NCI-H1930 (cell line): ENCODE measurements at places on chromosomes 16 and 17.

DNA sequence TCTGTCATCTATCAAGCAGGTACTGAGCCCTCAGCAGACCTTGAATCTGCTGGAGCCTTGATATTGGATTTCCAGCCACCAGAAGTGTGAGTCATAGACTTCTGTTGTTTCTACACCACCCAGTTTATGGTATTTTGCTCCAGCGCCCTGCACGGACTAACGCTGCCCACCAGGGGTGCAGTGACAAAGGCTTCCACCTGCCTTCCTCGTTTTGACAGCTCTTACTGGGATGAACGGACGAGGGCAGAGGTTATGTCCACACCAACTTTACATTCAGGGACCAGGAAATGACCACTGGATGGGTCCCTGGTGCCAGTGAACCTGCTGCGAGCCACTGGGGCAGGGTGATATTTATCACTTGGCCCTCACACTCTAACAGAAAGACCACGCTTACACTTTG lies 66.6 kb upstream of the CBX4 start:
- DNase-seq: no peak

DNA sequence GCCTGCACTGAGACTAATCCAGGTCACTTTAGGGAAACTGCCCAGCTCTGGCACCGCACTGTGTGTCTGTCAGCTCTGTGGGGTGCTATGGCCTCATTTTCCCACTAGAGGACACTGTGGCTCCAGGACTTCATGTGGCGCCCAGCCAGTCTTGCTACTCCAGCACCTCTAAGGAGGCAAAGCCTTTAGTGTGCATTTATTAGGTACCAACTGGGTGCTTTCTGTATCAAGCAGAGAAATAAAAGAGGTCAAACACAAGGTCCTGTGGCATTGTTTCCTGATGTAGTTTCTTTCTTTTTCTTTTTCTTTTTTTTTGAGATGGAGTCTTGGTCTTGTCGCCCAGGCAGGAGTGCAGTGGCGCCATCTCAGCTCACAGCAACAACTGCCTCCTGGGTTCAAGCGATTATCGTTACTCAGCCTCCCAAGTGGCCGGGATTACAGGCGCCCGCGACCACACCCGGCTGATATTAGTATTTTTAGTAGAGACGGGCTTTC lies 12.5 kb upstream of the RHBDL3 start:
- DNase-seq: peak; percentile 48

GRCh38 chr17:76051561-76051960 lies 20.8 kb downstream of the SRP68 start:
- DNase-seq: no peak

DNA sequence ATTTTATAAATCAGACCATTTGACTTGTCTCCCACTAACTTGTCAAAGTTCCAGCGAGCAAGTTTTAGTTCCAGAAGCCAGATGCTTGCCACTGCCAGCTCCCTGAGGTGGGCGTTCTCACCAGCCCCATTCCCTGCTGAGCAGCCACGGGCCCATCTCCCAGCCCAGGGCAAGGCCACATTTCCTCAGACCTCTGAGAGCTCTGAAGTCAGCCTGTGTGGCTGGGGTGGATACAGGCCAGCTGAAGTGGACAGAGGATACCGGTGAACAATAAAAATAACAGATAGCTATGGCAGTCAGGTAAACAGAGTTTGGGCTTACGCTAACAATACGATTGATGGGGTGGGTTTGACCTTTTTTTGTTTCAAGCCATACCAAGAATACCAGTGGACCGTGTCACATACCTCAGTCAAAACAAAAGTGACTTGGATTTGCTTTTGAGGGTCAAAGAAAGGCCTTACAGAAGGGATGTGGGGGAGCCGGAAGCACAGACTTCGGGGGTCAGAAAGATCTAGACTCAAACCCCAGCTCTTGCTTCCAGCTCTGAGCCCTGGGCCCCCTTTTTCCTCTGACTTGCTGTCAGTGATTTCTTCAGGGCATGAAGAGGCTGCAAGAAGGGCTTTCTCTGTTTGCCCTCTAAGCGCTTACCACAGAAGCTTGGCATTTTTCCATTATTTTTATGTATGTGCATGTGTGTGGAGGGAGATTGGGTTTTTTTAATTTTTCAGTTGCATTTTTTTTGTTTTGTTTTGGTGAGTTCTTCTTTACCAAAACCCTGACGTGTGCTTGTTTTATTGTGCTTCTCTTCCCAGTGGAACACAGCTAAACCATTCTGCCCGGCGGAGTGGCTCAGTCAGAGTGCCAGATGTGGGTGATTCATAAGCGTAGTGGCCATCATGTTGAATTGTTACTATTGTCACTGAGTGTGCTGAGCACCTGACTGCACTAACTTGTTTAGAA lies 109.9 kb downstream of the GNAO1 start:
- DNase-seq: no peak

DNA sequence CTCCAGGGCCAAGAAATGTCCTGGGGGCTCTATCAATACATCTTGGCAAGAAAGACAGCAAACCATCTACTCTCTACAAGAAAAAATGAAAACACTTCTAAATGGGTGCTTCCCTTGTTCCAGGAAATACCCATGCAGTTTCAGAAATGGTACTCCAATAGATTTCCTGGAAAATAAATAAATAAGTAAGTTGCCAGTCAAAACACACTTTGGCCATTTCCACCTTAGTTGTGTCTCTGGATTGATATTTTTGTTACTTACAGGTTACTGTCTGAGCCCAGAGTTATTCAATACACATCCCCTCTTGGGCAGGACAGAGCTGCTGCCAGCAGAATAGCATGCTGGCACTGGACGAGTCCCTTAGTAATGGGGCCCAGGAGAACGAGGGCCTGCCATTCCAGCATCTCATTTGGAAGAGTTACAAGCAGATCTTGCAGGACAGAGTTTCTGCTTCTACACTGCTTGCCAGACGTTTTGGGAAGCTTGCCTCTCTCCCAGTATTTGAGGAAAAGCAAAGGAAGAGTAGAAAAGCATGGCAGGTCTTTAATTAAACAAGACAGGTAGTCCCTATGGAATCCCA lies 100.5 kb downstream of the SMG6 start:
- no peak for DNase-seq

DNA sequence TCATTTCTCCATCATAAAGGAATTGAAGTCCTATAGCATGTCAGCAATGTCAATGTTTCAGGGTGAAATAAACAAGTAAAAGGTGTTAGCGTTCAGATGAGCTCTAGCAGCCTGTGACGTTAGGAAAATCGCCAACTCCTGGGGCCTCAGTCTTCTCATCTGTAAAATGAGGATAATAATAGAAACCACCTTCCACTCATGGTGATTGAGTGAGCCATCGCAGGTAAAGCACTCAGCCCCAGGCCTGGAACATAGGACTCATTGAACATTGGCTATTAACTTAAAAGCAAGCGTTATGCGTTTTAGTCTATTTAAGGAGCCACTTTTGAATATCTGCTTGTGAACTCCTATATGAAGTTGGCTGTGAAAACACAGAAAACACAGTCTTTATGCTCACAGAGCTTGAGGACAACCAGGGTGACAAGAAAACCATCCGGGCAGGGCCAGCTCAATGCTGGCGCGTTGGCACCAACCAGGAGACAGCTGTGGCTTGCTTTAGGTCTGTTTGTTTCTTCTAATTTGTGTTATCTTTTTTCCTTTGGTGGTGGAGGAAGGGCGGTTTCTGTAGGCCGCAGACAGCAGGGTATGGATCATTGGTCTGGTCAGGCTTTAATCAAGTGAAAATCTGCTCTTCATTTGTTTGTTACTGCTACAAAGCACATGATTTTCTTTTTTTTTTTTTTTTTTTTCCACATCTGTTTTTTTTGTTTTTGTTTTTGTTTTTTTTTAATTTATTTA lies 35.7 kb upstream of the MED9 start:
- no peak for DNase-seq

GRCh38 chr17:40333781-40334448 lies 24.9 kb downstream of the RARA start:
- no peak for DNase-seq

- DNase-seq: peak; percentile 49
Observed at GRCh38 chr16:726438-727290, at the start of the genes CCDC78 and HAGHL. Gene CCDC78, minus strand, starts transcription at chr16:726443. Its CDS starts 76 bp downstream, at chr16:726367. Gene HAGHL, plus strand, starts transcription at chr16:727106. Its CDS starts 404 bp downstream, at chr16:727510.

GRCh38 chr16:56262551-56263245 lies 71.4 kb downstream of the GNAO1 start:
- DNase-seq: no peak

GRCh38 chr17:4082136-4082924 lies 60.5 kb downstream of the ZZEF1 start:
- no peak for DNase-seq

GRCh38 chr17:2924211-2924610 lies 128.0 kb downstream of the RAP1GAP2 start:
- DNase-seq: no peak

- peak; percentile 62 for DNase-seq
Observed at GRCh38 chr17:78970834-78971755, 8.6 kb downstream of the LGALS3BP start.

DNA sequence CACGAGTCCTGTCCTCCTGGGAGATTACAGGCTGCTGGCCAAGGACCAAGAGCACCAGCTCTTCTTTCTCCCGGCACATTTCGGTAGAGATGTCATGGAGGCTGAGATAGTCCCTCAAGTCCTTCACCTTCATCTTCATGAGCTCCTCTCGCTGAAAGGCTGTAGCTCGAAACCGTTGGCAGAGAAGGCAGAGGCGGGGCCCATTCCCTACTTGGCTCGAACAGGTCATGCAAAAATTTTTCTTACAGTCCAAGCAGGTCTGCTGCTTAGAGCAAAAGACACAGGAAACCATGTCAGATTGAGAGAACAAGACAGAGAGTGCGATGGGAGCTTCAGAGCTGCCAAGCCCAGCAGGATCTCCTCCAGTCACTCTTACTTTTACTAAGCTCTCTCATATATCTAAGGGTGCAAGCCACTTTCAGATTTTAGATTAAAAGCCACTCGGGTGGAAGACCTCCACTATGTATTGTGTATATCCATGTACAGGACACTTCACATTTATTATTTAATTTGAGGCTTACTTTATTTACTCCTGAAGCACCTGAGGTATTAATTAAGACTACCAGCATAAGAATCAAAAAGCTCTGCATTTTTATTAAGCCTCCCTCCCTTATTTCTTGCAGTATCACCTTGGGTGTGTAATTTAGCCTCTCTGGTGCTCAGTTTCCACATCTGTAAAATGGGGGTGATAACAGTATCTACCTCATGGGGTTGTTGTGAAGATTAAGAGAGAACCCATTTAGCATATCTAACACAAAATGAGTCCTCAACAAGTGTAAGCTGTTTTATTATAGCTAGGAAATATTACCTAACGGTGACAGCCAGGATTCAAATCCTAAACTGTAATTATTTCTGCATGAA lies 41.4 kb downstream of the LIG3 start:
- DNase-seq: no peak

DNA sequence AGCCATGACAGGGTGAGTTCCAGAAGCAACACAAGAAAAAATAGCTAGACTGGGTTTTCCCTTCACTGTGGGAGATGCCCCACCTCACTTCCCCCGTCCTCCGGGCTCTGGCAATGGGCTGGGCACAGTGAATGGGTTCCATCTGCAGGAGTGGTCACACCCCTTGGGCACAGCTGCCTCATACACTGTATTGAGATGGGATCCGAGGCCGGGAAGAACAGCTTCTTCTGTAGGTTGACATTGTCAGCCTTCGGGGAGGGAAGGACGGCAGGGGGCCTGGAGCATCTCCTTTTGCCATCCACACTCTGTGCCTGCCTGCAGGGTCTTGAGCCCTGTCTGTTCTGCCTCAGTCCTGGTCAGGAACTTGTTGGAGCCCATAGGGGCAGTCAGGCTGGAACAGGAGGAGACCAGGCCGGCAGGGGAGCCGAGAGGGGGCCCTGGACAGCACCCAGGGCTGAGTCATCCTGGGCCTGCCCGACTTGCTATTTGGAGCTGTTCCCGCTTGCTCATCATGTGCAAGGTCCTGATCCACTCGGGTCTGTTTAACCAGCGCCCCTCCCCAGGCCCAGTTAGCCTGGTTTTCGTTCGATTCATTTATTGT lies 286.7 kb downstream of the SEC14L1 start:
- DNase-seq: no peak

DNA sequence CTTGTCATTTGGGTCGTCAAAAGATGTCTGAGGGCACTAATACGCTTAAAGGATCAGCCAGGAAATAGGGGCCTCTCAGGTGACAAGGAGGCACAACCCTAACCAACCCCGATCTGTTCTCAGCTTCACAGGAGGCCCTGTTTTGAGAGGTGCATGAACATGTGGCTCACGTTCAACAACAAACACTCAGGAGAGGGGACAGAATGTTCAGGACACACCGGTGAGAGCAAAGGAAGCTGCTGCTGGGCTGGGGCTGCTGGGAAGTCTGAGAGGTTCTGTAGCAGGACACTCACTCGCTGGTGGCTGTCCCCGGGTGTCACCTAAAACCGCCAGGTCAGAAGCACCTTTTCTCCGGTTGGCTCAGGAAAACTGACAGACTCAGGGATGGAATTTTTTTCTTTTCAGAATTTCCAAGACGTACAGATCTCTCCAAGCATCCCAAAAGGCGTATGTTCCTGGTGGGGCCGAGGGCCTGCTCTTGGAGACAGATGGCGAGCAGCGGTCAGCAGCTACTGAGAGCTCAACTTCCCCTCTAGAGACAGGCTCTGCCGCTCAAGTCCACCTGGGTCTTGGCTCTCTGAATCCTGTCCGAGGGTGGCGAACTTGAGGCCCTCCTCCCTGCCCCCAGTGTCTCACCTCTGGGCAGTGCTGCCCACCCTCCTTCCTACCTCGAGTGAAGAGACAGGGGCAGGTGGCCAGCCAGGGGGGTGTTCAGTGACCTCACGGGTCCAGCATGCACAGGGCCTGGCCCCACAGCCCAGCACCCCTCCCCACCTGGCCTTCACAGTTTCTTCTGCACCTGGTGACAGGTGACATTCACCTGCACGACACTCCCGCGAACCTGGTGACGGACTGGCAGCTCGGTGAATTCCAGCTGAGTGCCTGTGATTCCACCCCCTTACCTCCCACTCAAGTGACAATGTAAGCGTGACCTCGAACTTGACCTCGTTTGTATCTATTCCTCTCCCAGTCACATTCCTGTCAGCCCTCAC lies 22.9 kb downstream of the CLUH start:
- DNase-seq: no peak

DNA sequence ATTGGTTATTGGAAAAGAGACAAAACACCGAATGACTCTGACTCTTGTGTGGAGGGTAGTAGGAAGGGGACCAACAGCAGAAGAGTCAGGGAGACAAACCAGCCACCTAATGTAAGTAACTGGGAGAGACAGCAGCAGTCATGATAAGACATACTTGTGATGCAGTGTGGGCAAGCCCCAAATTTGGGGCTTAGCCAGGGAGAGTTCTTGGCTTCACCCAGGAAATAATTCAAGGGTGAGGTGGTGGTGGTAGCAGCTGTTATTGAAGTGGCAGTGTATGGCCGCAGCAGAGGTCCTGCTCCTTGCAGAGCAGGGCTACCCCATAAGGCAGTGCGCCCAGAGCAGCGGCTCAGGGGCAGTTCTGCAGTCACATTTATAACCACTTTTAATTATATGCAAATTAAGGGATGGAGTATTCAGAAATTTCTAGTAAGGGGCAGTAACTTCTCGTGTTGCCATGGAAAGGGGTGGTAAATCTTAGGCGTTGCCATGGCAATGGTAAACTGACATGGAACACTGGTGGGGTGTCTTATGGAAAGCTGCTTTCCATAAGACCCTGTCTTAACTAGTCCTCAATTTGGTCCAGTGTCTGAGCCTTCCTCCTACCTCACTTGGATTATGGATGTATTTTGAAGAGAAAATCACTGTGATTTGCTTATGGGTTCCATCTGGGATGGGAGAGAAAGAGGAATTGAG lies 317.1 kb downstream of the PHKB start:
- DNase-seq: no peak

GRCh38 chr17:42271006-42271778 lies 5.0 kb downstream of the STAT5B start:
- no peak for DNase-seq

GRCh38 chr17:17783116-17783824 lies 53.5 kb downstream of the SREBF1 start:
- peak; percentile 65 for DNase-seq

GRCh38 chr16:53323924-53324323 lies 110.3 kb upstream of the RBL2 start:
- DNase-seq: no peak

GRCh38 chr17:42913522-42913921 lies 12.9 kb downstream of the G6PC1 start:
- DNase-seq: no peak
